ENCODE measurements at places on chromosomes 2 and 18. TPM values are rescaled to one million over a fixed set of nuclear protein-coding genes. Genes with fewer than 3 reads are reported as not detected.

DNA sequence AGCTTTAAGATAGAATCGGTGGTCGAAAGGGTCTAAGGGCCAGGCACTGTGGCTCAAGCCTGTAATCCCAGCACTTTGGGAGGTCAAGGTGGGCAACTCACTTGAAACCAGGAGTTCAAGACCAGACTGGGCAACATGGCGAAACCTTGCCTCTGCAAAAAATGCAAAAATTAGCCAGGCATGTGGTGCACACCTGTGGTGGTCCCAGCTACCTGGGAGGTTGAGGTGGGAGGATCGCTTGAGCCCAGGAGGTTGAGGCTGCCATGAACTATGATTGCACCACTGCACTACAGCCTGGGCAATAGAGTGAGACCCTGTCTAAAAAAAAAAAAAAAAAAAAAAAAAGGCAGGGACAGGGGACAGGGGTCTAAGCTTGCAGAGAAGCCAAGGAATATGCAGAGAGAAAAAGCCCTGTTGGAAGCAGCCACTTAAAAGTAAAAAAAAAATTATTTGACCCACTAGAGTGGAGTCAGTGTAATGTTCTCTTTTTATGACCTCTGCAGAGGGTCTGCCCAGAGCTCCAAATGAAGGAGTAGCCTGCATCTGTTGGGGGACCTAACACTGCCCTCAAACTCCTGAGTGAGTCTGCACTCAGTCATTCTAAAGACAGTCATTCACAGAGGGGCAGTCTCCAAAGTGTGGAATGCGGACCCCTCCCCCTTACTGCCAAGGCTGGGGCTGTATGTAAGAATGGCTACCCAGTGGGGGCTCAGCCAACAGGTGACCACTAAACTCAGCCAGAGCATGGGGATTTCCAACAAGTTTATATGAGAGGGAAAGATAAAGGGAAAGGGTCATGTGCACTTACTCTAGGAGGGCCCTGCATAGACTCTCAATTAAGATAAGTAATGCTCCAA, 118.5 kb upstream of the CDCA7 start:
- DNase-seq: no peak

Gene GKN2
- total RNA-seq: not detected

- peak; percentile 76 for DNase-seq
Measured at GRCh38 chr2:71884303-71885042, 263.2 kb downstream of the CYP26B1 start.

DNA sequence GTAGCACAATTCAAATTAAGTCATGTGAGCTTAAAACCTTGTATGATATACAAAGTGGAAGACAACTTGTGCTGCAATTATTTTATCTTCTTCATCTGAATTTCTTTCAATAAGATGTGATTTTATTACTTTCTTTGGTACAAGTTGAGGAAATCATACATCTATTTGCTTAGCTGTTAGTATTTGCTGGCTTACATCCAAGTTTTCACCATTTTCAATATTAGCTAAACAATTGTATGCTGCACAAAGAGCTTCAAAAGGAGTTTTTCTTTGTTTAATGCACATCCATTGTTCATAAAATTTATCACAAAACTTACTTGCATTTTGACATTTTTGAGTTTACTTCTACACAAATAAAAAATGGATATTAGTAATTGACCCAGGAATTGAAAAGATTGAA, 40.9 kb downstream of the SCN9A start:
- DNase-seq: peak; percentile 27

DNA sequence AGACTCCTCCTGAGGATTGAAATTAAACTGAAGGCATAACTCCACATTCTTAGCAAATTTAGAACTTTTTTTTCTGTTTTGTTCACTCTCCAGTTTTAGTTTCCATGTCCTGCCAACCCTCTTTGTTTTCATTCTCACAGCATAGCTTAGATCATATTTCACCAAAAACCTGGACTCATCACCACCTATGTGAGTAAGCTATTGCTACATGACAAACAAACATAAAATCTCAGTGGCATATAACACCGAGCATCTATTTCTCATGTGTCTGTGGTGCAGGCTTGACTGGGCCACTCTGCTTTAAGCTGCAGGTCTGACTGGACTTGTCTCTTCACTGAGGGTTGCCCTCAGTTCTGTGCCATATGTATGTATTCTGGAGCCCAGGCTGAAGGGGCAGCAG, 385.2 kb downstream of the ARHGAP15 start:
- no peak for DNase-seq

- no peak for DNase-seq
Measured at GRCh38 chr2:195458936-195459335, 198.1 kb upstream of the SLC39A10 start.

All from dermis blood vessel endothelial cell (primary cell).